HCT116 (cell line): ENCODE measurements at places on chromosomes 1 and 21.

- no peak for DNase-seq
Observed at GRCh38 chr1:186768906-186769305, 59.8 kb upstream of the PLA2G4A start.

GRCh38 chr21:19475525-19475924 lies 1071.9 kb upstream of the TMPRSS15 start:
- no peak for DNase-seq

DNA sequence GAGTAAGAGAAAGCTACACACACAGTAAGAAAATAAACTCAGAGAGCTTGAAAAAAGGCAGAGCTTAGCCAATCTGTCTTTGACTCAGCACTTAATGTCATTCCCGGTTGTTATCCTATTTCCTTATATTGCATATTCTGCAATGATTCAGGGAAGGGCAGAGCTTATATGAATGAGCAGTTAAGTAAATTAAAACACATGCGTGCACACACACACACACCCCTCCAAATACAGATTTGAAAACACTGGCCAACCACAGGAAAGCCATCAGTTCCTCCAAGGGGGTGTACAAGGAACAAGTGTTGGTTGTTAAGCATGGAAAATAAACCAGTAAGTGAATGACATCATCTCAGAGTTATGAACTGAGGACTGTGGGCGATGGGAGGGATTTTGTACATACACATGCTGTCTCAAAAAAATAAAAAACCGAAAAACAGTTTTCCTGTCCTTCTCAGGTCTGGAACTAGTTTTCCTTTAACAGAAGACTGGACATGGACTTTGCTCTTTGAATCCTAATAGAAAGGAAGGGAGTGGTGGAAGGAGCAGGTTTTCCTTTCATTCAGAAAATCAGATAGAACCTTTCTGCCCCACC lies 1.0 kb downstream of the IQGAP3 start:
- no peak for DNase-seq

- DNase-seq, result no peak
Observed at GRCh38 chr1:1324084-1324523, 356 bp downstream of the INTS11 start.

- DNase-seq, result no peak
Observed at GRCh38 chr1:50084389-50084788, 24.3 kb upstream of the ELAVL4 start.

DNA sequence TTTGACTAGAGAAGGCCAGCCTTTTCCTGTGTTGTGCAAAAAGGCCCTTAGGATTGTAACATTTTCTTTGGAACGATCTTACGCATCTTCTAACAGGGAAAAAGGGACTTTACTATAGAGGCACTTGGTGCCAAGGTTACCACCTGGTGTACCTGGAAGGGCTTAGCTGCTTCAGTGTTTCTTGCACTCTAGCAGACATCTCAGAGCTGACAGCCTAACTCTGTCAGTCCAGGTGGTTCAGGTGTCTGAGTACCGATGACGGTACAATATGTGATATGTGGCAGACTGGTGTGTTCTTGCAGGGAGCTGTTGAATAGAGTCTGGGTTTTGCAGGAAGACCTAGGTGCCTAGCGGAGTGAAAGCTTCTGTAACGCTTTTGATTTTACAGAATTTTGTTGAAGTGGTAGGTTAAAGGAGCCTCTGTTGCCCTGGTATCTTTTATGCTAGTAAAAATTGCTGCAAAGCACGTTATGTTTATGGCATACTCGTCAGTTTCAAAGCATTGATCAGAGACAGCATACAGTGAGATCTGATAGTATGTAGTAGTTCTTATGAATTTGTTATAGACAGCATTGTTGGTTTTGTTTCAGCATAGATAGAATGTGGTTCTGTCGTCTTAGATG lies 1.4 kb downstream of the MAGI3 start:
- DNase-seq, result no peak
